ENCODE measurements at places on chromosomes 3 and 15. TPM values are rescaled to one million over a fixed set of nuclear protein-coding genes. Genes with fewer than 3 reads are reported as not detected.

MCF2L2 gene
- polyA plus RNA-seq = 0.35 TPM

POLR2H gene
- 57.9 TPM for polyA plus RNA-seq

SLC28A2 gene
- polyA plus RNA-seq = 0.42 TPM

OR5K1 gene
- not detected for polyA plus RNA-seq

SNTN gene
- not detected for polyA plus RNA-seq

KY gene
- polyA plus RNA-seq = 0.87 TPM

ULK4 gene
- 5.6 TPM for polyA plus RNA-seq

HIGD2B gene
- not detected for polyA plus RNA-seq

NPAP1 gene
- 0.92 TPM for polyA plus RNA-seq

CAMKV gene
- polyA plus RNA-seq = 0.19 TPM

CCDC39 gene
- 5.0 TPM for polyA plus RNA-seq

KLHL40 gene
- not detected for polyA plus RNA-seq

SNURF gene
- polyA plus RNA-seq = 31.4 TPM

SCN11A gene
- 1.4 TPM for polyA plus RNA-seq

PPIB gene
- 599 TPM for polyA plus RNA-seq

AADACL2 gene
- polyA plus RNA-seq = not detected

CERS3 gene
- 0.11 TPM for polyA plus RNA-seq

RBM6 gene
- 124 TPM for polyA plus RNA-seq

IRAK2 gene
- polyA plus RNA-seq = 0.75 TPM

BFSP2 gene
- polyA plus RNA-seq = not detected

SI gene
- polyA plus RNA-seq = not detected

TMEM45A gene
- polyA plus RNA-seq = 28.4 TPM

ADIPOQ gene
- 0.29 TPM for polyA plus RNA-seq

TIMP4 gene
- 7.1 TPM for polyA plus RNA-seq

GCNT3 gene
- 0.56 TPM for polyA plus RNA-seq

CLDN18 gene
- 1.6 TPM for polyA plus RNA-seq

VPS13C gene
- 39.9 TPM for polyA plus RNA-seq

ACTRT3 gene
- polyA plus RNA-seq = 3.4 TPM

TLR9 gene
- 0.26 TPM for polyA plus RNA-seq

C3orf85 gene
- polyA plus RNA-seq = 17.5 TPM

LRRC31 gene
- polyA plus RNA-seq = 0.07 TPM

CYP11A1 gene
- 6.0 TPM for polyA plus RNA-seq

ANKRD63 gene
- polyA plus RNA-seq = 0.17 TPM

CKMT1A gene
- polyA plus RNA-seq = 0.40 TPM

C3orf70 gene
- 8.2 TPM for polyA plus RNA-seq

FILIP1L gene
- 13.1 TPM for polyA plus RNA-seq

TMEM108 gene
- polyA plus RNA-seq = 2.9 TPM

SLC27A2 gene
- polyA plus RNA-seq = 60.5 TPM

PLAAT1 gene
- 1.1 TPM for polyA plus RNA-seq

SLC12A8 gene
- 6.7 TPM for polyA plus RNA-seq

SAMD7 gene
- not detected for polyA plus RNA-seq

C15orf62 gene
- polyA plus RNA-seq = 1.5 TPM

GNAI2 gene
- 218 TPM for polyA plus RNA-seq

MTFMT gene
- 19.4 TPM for polyA plus RNA-seq

PTX3 gene
- 5.9 TPM for polyA plus RNA-seq

NKIRAS1 gene
- polyA plus RNA-seq = 17.3 TPM

FBXL2 gene
- polyA plus RNA-seq = 26.4 TPM

SRGAP3 gene
- 16.5 TPM for polyA plus RNA-seq

SLC2A2 gene
- polyA plus RNA-seq = 15.3 TPM

SMCO1 gene
- polyA plus RNA-seq = not detected

DCLK3 gene
- polyA plus RNA-seq = 0.83 TPM

CHRM5 gene
- polyA plus RNA-seq = 0.14 TPM

All from left renal pelvis (tissue), 4 donors.